ENCODE measurements at places on chromosomes 4 and X.

GRCh38 chr4:169438057-169438480, 167.3 kb upstream of the SH3RF1 start:
- DNase-seq: no peak

DNA sequence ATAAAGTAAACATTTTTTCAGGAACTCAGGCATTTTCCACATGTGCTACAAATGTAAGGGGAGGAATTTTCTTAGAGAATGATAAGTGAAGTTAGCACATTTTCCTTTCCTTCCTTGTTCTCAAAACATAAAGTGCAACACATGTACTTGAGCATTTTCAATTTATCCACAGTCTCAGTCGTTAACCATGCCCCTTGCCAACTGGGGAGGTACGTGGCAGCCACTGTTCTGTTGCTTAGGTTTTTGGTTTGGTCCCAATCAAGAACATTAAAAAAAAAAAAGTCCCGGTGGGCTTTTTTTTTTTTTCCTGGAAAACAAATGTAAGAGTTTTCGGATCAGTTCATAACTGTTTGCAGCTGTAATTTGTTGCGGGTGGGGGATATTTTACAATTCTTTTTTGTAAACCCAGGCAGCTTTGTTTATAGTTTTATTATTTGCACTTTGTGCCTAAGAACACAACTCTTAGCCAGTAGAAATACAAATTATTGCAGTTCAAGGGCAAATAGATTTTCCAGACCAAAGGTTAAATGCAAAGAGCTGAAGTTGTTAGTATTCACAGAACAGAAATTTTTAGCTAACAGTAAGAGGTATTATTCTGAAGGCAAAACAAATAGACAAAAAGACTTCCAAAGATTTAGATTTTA, 112.1 kb upstream of the NAP1L5 start:
- DNase-seq: no peak

DNA sequence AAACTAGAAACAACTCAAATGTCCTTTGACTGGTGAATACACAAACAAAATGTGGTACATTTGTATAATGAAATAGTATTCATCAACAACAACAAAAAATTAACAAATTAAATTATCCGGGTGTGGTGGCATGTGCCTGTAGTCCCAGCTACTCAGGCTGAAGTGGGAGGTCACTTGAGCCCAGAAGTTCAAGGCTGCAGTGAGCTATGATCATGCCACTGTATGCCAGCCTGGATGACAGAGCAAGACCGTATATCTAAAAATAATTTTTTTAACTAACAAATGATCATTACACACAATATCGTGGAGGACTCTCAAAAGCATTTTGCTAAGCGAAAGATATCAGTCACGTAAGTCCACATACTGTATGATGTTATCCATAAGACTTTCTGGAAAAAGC, 71.6 kb upstream of the SORBS2 start:
- no peak for DNase-seq

DNA sequence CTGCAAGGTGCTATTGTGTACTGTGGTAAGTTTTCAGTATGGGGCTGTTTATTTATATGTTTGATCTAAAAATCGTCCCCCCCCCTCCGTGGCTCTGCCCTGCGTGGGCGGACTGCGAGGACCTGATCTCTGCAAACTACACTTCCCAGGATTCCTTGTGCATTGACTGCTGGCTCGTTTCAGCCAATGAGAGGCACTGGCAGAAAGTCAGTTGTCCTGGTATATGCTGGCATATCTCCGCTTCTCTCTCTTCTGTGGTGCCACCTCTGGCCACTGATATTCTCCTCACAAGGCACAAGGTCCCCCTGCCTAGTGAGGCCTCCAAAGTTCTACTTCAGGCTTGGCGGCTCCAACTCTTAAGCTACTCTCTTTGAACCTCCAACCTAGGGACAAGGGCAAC, 168.8 kb upstream of the ZFP42 start:
- no peak for DNase-seq

GRCh38 chr4:41132055-41132683, 82.2 kb downstream of the APBB2 start:
- DNase-seq: no peak

- no peak for DNase-seq
Measured at GRCh38 chr4:80265571-80266252, 752 bp upstream of the FGF5 start.

DNA sequence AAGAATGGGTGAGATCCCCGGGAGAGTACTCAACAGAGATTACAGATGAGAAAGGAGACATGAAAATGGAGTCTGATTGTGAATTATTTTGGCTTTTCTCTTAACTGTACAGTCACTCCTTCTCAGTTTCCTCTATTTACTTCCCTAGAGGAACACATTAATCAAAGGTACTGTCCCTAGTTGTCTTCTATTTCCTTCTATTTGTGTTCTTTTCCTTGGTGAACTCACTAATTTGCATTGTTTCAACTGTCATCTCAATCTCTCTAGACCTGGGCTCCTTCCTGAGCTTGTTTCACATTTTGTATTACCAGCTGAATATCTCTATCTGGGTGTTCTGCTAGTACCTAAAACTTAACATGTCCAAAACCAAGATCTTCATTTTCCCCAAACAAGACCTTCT, 59.8 kb downstream of the ABCB7 start:
- DNase-seq: no peak

DNA sequence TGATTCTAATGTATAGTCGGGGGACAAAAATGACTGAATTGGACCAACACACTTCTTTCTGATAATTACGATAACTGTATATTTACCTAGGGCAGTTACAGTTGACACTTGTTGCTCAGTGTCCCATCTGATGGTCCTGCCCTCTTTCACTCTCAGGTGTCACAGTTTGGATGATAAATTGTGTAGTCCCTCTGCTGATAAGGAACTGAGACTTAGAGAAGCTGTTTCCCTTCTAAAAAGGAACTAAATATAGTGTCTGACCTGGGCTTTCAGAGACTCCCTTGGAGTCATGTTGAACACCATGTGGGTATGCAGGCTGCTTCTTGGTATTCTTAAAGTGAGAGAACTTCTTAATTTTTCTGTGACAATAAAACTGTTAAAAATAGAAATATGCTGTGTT, 23.7 kb upstream of the PNPLA4 start:
- no peak for DNase-seq

- no peak for DNase-seq
Measured at GRCh38 chrX:37383313-37383712, 34.1 kb downstream of the PRRG1 start.

GRCh38 chrX:120768681-120769080, 107.0 kb downstream of the CT47B1 start:
- no peak for DNase-seq

DNA sequence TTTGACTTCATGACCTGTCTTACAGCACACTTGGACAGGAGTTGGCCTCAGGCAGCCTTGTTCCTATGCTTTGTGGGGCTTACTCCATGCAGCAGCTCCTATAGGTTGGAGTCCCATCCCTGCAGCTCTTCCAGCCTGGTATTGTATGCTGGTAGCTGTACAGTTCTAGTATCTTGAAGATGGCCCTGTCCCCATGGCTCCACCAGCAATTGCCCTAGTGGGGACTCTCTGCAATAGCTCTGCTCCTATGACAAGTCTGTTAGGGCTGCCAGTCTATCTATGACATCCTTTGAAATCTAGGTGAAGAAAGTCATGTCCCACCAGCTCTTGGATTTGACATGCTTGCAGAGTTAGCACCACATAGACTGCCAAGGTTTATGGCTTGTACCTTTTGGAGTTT, 252.6 kb downstream of the ANTXR2 start:
- DNase-seq: no peak

- no peak for DNase-seq
Measured at GRCh38 chr4:7006411-7006810, 36.8 kb upstream of the TADA2B start.

DNA sequence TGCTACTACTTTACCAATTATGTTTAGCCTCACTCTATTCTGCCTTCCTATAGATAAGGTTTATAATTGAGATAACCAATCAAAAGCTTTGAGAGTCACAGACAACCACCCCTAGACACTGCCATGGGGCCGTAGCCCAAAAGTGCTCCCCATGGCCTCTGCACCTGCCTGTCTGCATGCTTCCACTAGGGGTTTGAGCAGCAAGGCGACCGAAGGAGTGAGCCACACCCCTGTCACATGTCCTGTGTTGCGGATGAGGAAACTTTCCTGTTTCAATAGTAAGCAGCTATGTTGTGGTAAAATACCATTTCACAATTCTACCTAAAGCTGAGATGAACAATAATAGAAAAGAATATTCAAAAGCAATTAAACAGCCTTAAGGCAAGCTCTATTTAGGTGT, 856.0 kb upstream of the FRG1 start:
- DNase-seq: no peak

DNA sequence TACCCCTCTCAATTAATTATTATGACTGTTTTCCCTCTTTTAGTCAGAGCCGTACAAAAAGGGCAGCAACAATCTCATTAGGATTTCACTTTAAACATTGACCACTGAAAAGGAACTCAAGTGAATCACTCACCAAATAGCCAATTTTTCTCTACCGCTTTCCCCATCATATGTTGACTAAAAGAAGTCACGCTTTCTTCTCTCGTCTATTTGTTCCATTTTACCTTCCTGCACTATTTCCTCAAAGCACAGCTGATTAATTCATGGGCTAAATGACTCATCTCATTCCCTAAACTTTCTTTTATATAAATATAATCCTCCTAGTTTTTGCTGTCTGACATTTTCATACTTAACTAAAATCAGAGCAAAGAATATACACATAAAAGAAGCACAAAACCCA, 8.2 kb downstream of the MID1 start:
- no peak for DNase-seq

DNA sequence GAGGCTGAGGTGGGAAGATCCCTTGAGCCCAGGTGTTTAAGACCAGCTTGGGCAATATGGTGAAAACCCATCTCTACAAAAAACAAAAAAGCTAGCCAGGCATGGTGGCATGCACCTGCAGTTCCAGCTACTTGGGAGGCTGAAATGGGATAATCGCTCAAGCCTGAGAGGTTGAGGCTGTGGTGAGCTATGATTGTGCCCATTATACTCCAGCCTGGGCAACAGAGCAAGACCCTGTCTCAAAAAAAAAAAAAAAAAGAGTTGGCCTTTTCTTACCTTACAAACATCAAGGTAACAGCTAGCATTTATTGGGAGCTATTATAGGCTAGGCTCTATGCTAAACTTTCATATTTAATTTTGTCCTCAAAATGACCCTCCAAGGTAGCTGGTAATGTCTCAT, 43.4 kb downstream of the PTTG2 start:
- no peak for DNase-seq

GRCh38 chrX:27276751-27277150, 186.4 kb downstream of the PPP4R3C start:
- no peak for DNase-seq

DNA sequence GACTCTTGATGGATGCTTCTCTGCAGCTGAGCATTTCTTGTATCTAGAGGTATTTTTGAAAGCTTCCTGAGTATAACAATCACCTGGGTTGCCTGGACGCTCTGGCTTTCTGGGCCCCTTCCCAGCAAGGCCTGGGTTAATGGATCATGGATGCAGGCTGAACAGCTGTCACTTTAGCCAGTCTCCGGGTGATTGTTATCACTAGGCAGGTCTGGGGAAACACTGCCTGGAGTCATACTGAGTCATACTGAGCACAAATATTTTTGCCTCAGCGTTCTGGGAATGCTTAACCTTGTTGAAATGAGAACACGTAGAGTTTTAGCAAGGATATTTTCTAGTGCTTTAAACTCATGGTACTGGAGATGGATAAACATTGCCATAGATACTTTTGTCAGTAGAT, 102.6 kb downstream of the PHEX start:
- no peak for DNase-seq

DNA sequence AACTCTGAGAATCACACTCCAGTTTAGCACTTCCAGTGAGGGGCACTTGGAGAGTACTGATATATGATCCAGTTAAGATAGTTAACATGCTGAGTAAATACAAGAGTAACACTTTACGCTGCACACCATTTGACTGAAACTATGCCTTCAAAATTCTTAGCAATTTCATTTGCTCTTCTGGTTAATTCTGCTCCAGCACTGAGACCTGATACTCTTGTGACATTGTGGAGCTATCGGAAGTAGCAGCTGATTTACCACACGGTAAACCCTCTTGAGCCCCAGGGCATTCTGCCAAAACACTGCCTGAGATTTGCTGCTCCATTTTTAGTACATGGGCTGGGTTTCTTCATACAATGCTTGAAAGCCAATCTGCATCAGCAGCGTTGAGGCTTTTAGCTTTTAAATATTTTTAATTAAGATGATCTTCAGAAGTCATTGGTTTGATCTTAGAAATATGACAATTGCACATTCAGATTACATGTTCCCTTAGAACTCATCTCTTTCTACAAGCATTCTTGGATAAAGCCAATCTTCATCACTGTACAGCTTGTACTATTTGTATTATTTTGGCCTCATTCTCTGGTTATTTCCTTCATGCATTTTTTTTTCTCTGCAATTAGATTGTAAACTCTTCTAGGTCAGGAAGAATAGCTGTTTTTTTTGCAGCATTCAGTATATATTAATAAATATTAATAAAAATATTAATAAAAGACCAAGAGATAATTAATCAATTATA, 67.8 kb upstream of the ETNPPL start:
- no peak for DNase-seq

DNA sequence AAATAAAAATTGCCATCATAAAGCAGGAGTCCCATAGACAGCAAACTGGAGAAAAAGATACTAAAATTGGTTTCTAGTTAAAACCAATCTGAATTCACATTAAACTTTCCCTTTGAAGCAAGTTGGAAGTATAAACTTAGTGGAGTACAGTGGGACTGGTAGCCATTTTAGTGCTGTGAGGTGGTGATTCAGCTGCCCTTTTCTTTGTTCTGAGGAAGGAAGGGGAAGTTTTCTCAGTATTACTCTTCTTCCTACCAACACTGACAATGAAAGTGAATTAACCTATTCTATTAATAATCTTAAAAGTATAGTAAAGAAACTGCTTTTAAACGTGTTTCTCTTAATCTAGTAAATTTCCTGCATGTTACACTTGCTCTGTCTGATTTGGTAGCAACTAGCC, 36.7 kb downstream of the SLC9A6 start:
- peak; percentile 4 for DNase-seq

- no peak for DNase-seq
Measured at GRCh38 chrX:126141014-126141413, 25.1 kb downstream of the DCAF12L2 start.

GRCh38 chr4:38453253-38453881, 210.6 kb upstream of the KLF3 start:
- DNase-seq: no peak

DNA sequence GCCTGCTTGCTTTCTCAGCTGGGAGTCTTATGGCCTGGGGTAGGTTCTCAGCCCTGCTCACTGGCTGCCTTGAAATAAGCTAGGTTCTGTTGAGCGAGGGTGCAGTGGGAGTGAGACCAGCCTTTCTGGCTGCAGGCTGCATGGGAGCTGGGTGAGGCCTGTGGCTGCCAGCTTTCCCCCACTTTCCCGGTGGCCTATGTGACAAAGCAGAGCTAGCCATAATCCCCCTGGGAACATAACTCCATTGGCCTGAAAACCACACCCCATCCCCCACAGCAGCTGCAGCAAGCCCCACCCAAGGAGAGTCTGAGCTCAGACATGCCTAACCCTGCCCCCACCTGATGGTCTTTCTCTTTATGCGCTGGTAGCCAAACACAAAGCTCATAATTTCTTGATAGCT, 118.9 kb downstream of the KLHL4 start:
- no peak for DNase-seq

GRCh38 chr4:151197247-151197646, 79.7 kb upstream of the PRSS48 start:
- DNase-seq: no peak

GRCh38 chr4:182297659-182298058, 54.5 kb downstream of the TENM3 start:
- no peak for DNase-seq

- no peak for DNase-seq
Measured at GRCh38 chr4:163595580-163595979, 101.1 kb downstream of the TMA16 start.
